ENCODE measurements at places on chromosomes 12 and 14.
A peak's percentile ranks its signal among the peaks of the same experiment; 100 is the strongest.

- peak; percentile 31 for DNase-seq
Observed at GRCh38 chr12:76032043-76032981, 736 bp upstream of the PHLDA1 start.

DNA sequence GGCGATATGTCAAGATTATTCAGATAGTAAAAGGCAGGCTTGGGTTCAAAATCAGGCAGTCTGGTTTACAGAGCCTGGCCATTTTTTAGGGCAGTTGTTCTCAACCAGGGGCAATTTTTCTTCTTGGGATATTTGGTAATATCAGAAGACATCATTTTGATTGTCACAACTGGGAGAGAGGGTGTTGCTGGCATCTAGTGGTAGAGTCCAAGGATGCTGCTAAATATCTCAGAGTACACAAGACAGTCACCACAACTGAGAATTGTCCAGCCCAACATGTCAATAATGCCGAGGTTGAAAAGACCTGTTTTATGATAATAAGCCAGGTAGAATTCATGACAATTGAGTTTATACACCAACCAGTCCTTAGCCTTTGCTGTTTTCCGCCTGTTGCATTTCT is 733.9 kb downstream of the NRXN3 start:
- no peak for DNase-seq

GRCh38 chr12:12685305-12685704 is 10.7 kb downstream of the GPR19 start:
- no peak for DNase-seq

- no peak for DNase-seq
Observed at GRCh38 chr12:130825771-130826150, 13.3 kb downstream of the STX2 start.

DNA sequence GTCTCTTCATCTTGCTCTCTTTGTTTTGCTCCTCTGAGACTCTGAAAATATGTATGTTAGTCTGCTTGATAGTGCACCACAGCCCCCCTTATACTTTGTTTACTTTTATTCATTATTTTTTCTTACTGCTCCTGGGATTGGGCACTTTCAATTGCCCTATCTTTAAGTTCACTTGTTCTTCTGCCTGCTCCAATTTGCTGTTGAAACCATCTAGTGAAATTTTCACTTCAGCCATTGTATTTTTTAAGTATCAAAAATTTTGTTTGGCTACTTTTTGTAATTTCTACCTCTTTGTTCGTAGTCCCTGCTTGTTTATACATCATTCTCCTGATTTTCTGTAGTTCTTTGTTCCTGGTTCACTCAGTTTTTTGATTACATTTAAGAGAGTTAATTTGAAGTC is 223.3 kb downstream of the SLC38A4 start:
- no peak for DNase-seq

DNA sequence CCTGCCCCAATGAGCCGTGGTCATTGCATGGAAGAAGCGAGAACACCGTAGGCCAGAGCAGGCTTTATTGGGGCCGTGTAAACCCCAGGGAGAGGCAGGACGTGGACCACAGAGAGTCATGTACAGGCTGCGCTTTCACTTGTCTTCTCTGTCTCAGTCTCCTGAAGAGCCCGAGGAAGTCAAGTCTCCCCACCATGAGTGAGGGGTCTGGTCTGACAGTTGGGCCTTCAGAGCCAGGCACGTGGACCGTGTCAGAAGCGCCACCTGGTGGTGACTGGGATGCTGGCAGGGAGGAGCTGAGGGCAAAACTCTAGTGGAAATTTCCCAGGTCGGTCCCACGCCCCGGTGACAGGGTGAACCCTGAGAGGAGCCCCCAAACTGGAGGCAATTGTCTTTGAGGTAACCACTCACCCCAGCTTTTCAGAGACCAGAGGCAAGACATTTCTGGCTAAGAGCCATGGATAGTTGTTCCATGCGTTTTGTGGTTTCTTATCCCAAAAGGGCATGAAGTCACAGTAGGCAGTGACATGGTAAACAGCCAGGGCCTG is 17.4 kb downstream of the RPS6KL1 start:
- peak; percentile 55 for DNase-seq

DNA sequence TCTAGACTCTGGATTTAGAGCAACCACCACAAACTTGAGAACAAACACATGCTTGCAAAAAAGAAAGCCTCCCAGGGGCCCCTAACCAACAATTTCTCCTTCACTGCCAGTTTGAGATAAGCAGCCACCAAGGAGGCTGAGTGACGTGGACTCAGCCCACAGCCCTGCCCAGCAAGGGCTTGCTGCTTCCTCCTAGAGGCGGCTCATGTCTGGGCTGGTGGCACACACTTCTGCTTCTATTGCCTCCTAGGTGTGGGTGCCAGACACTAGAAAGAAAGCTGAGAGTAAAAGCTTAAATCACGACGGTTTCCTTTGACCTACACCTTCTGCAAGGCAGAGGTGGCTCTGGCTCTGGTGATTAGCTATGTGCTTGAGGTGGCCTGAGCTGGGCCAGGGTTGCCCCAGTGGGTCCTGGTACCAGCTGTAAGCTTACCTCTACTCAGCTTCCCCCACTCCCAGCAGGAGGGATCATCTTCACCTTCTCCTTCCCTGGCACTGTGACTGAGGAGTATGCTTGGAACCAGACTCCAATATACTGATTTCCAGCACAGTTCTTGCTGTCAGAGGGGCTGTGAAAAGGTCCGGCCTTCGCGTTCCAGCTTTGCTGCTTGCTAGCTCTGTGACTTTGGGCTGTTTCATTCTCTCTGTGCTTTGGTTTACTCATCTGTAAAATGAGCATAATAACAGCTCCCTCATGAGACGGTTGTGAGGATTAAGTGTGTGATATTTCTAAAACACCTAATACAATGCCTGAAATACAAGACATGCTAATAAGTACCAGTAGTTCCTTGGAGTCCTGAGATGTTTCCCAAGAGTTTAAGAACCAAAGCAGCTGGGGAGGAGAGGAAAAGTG is 89.7 kb upstream of the PARP11 start:
- no peak for DNase-seq

DNA sequence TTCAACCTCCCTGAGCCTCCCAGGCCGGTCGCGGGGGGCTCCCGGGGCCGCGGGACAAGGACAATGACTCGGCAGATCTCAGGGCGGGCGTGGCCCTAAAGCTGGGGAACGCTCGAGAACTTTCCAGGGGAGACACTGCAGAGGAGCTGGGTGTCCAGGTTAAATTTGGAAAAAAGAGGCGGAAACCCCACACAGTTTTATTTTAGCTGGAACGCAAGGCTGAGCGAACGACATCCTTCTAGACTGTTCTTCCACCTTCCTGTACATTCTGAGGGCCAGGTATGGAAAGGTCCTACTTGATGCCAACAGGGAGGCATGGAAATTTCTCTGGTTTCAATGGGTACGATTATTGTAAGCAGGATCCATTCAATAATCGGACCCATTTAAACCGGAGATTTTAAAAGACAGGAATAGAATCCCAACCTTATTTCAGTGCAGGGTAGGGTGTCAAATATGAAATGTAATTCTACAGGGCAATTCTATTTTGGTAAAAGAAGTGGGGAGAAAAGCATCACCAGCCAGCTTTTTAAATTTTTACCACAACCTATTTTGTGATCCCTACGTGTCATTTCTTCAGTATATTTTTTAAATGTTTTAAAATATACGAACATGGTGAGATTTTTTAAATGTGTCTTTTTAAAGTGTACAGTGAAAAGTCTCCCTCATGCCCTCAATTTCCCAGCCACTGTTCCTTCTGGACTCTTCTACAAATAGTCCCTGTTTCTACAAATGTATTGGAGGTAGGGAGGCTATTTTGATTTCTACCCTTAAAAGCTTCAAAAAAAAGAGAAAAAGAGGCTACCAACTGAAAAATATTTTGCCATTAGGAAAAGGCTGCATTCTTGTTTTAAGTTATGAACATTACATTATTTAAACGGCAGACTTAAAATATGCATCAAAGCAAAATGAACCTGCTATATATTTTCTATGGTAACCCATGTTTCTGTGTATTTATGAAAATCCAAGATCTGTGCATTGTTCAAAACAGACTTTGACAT is 1.1 kb upstream of the UBC start:
- DNase-seq = peak; percentile 46

GRCh38 chr12:75695926-75696325 is 184.5 kb upstream of the KRR1 start:
- no peak for DNase-seq
